ENCODE measurements at places on chromosomes 3 and 15. TPM values are rescaled to one million over a fixed set of nuclear protein-coding genes. Genes with fewer than 3 reads are reported as not detected.
A peak's percentile ranks its signal among the peaks of the same experiment; 100 is the strongest.

APH1B gene
- total RNA-seq: 17.5 TPM

SPESP1 gene
- total RNA-seq: 2.0 TPM

GRCh38 chr3:3552761-3553160, 246.5 kb upstream of the LRRN1 start:
- H3K4me3 ChIP-seq: no peak overlapping the region
- no peak overlapping the region for H3K27ac ChIP-seq
- no peak for DNase-seq

SENP7 gene
- 36.1 TPM for total RNA-seq

- DNase-seq: no peak
- peaks cover 67% of the 10 kb centered on the region for H3K4me1 ChIP-seq
- H3K27ac ChIP-seq: peak overlapping the region; percentile 93
- no peaks in the 10 kb centered on the region for H3K36me3 ChIP-seq
Measured at GRCh38 chr15:48880070-48880634, 2.2 kb downstream of the EID1 start.

- H3K4me1 ChIP-seq: no peaks in the 10 kb centered on the region
- H3K27ac ChIP-seq: no peak overlapping the region
- H3K4me3 ChIP-seq: no peak overlapping the region
- H3K27me3 ChIP-seq: no peaks in the 10 kb centered on the region
- DNase-seq: no peak
Measured at GRCh38 chr3:3064297-3064696, 45.9 kb downstream of the IL5RA start.

All from tibial nerve (tissue), 4 donors.